GM23248 (cell line): ENCODE measurements at places on chromosomes 4 and X.

GRCh38 chr4:93319041-93319440 is 509.5 kb upstream of the ATOH1 start:
- H3K27ac ChIP-seq: no peak overlapping the region
- H3K4me3 ChIP-seq: no peak overlapping the region
- no peak for DNase-seq
- no peaks in the 10 kb centered on the region for H3K4me1 ChIP-seq

GRCh38 chr4:140103676-140104075 is 50.3 kb downstream of the MAML3 start:
- H3K27ac ChIP-seq: peak overlapping the region; percentile 80
- peaks cover 31% of the 10 kb centered on the region for H3K4me1 ChIP-seq
- DNase-seq: peak; percentile 77
- H3K27me3 ChIP-seq: no peaks in the 10 kb centered on the region
- H3K36me3 ChIP-seq: no peaks in the 10 kb centered on the region

DNA sequence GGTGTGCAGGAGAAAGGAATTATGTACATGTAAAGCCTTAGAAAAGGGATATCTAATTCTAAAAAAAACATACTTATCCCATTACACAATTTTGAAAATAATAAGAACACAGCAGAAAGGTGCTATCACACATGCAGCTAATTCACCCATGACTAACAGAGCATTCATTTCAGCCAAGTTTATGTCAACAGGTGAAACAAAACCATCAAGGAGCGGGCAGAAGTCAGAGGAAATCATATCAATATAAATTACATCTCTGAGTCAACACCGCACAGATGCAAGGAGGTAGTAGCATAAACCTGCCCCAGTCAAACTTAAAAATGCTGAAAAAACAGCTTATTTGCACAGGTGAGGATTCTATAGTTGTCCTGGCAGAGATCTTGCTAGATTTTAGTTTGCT is 197.9 kb downstream of the PRDM5 start:
- no peak overlapping the region for H3K4me3 ChIP-seq
- H3K27ac ChIP-seq: no peak overlapping the region
- H3K4me1 ChIP-seq: no peaks in the 10 kb centered on the region
- no peaks in the 10 kb centered on the region for H3K36me3 ChIP-seq

- no peak overlapping the region for H3K27ac ChIP-seq
- no peaks in the 10 kb centered on the region for H3K36me3 ChIP-seq
- H3K4me3 ChIP-seq: no peak overlapping the region
Observed at GRCh38 chr4:152168987-152169616, 366.8 kb downstream of the FBXW7 start.

- H3K4me3 ChIP-seq: no peak overlapping the region
- no peaks in the 10 kb centered on the region for H3K27me3 ChIP-seq
- no peak for DNase-seq
- H3K36me3 ChIP-seq: no peaks in the 10 kb centered on the region
- H3K27ac ChIP-seq: no peak overlapping the region
- H3K4me1 ChIP-seq: no peaks in the 10 kb centered on the region
Observed at GRCh38 chr4:52873191-52873590, 11.1 kb downstream of the RASL11B start.

GRCh38 chr4:22739968-22740367 is 47.2 kb downstream of the GBA3 start:
- no peaks in the 10 kb centered on the region for H3K4me1 ChIP-seq
- H3K4me3 ChIP-seq: no peak overlapping the region

DNA sequence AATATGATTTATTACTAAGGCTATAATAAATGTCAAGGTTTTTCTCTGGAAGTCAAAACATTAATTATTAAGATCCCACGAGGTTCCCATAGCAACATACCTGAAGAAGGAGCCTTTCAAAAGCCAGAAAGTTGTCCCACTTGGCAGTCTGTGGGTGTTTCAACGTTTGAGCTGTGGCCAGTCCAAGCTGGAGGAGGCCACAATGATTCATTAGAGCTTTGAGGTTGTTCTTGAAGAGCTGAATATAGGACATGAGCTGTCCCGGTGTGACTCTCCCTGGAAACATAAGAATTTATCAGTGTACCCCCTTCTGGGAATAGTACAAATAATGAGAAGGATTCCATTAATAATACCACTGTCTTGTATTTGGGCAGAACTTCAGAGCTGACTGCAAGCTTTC is 92.1 kb downstream of the SCFD2 start:
- no peaks in the 10 kb centered on the region for H3K27me3 ChIP-seq
- H3K4me3 ChIP-seq: no peak overlapping the region
- no peaks in the 10 kb centered on the region for H3K36me3 ChIP-seq
- H3K27ac ChIP-seq: peak overlapping the region; percentile 20
- DNase-seq: peak; percentile 80

DNA sequence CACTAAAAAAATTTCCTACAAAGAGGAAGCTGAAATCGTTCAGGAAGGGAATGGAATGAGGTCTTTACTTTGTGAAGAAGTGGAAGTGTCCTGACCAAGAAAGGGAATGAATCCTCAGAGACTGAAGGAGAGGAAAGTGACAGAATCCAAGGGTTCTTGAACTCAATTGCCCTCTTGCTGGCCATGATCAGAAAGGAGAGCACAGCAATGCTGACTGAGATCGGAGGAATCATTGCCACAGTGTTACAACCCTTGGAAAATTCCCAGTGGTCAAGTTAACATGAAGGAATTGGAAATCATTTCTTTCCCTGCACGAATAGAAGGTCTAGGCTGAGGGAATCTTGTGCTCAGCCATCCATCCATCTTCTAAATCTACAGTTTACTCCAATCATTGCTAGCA is 190.0 kb upstream of the NEIL3 start:
- no peaks in the 10 kb centered on the region for H3K27me3 ChIP-seq
- peak; percentile 58 for DNase-seq
- peak overlapping the region; percentile 82 for H3K27ac ChIP-seq
- H3K36me3 ChIP-seq: no peaks in the 10 kb centered on the region

- peak; percentile 88 for DNase-seq
- H3K4me1 ChIP-seq: peaks cover 17% of the 10 kb centered on the region
- H3K27me3 ChIP-seq: no peaks in the 10 kb centered on the region
- peak overlapping the region; percentile 40; the same call in 1 of the 2 replicates for H3K4me3 ChIP-seq
- peak overlapping the region; percentile 79 for H3K27ac ChIP-seq
- no peaks in the 10 kb centered on the region for H3K36me3 ChIP-seq
Observed at GRCh38 chrX:22800360-22800759, 199.4 kb upstream of the DDX53 start.

- no peak for DNase-seq
- no peak overlapping the region for H3K27ac ChIP-seq
- no peaks in the 10 kb centered on the region for H3K27me3 ChIP-seq
- no peak overlapping the region for H3K4me3 ChIP-seq
Observed at GRCh38 chr4:169723207-169723965, 34.4 kb downstream of the HPF1 start.

GRCh38 chr4:129926936-129927335 is 831.0 kb downstream of the C4orf33 start:
- H3K4me1 ChIP-seq: no peaks in the 10 kb centered on the region
- H3K27me3 ChIP-seq: no peaks in the 10 kb centered on the region
- H3K27ac ChIP-seq: no peak overlapping the region
- no peak overlapping the region for H3K4me3 ChIP-seq
- no peaks in the 10 kb centered on the region for H3K36me3 ChIP-seq

- no peaks in the 10 kb centered on the region for H3K4me1 ChIP-seq
- DNase-seq: no peak
- no peak overlapping the region for H3K4me3 ChIP-seq
- H3K36me3 ChIP-seq: no peaks in the 10 kb centered on the region
Observed at GRCh38 chr4:61588621-61589402, 388.7 kb downstream of the ADGRL3 start.

- H3K27me3 ChIP-seq: no peaks in the 10 kb centered on the region
- no peak overlapping the region for H3K27ac ChIP-seq
- no peaks in the 10 kb centered on the region for H3K36me3 ChIP-seq
Observed at GRCh38 chrX:75642811-75643361, 120.0 kb upstream of the ZDHHC15 start.

DNA sequence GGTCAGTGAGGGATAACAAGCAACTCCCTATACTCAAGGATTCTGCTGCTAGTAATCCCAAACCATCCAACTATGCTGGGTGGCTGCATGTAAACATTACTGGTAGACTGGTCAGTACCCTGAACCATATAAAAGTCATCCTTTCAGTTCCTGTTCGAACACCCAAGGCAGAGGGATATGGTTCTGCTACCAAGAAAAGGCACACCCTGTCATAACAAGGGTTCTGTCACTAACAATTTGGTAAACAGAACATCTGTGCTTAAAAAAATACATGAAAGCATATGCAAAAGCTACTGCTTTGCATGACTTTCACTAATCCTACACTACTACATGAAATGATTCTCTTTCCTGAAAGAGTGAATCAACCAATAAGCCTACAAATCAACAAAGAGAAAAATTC is 76.8 kb upstream of the MCF2 start:
- no peaks in the 10 kb centered on the region for H3K36me3 ChIP-seq

GRCh38 chr4:25090516-25090915 is 59.8 kb upstream of the LGI2 start:
- H3K36me3 ChIP-seq: no peaks in the 10 kb centered on the region
- H3K4me3 ChIP-seq: no peak overlapping the region
- no peak overlapping the region for H3K27ac ChIP-seq
- DNase-seq: peak; percentile 59
- H3K27me3 ChIP-seq: peaks cover 32% of the 10 kb centered on the region
- H3K4me1 ChIP-seq: peaks cover 5% of the 10 kb centered on the region; the same call in 1 of the 2 replicates

DNA sequence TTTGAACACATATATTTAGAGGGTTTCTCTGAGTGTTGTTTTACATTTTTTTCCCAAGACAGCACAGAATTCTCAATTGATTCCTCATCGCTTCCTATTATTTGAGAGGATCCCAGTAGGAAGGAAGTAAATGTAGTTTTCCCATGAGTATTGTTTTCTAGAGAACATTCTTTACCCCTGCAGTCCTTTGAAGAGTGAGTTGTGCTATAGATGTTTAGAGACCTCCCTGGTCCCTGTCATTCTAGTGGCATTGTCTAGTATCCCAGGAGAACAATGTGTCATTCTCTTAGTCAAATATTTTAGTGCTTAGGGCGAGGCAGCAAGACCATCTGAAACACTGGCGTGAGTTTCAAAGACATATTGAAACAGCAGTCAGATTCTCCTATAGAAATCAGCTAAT is 32.5 kb downstream of the SORBS2 start:
- DNase-seq: peak; percentile 24
- H3K4me1 ChIP-seq: peaks cover 19% of the 10 kb centered on the region
- no peaks in the 10 kb centered on the region for H3K27me3 ChIP-seq
- H3K4me3 ChIP-seq: no peak overlapping the region

DNA sequence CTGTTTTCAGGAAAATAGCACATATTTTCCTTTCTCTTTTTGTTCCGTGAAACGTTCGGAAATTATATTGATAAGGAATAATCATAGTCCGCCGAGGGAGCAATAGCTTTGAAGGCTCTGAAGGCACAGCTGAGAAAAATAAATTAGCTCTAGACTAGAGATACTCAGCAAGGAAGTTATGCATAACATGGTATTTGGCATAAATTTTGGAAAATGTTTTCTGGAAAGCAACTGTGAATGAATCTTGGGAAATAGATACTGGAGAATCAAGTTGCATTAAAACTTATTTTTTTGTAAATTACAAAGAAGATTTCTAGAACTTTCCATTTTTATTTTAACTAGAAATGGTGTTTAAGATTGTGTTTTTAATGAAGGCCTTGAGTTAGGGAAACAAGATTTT is 92.4 kb downstream of the HPRT1 start:
- H3K4me1 ChIP-seq: peaks cover 21% of the 10 kb centered on the region
- H3K36me3 ChIP-seq: no peaks in the 10 kb centered on the region; the same call in 1 of the 2 replicates
- no peak overlapping the region for H3K4me3 ChIP-seq
- H3K27me3 ChIP-seq: no peaks in the 10 kb centered on the region
